PC-9 (cell line): ENCODE measurements at places on chromosomes 7 and 10.

- DNase-seq: no peak
Observed at GRCh38 chr7:93882468-93882867, 8.1 kb downstream of the TFPI2 start.

DNA sequence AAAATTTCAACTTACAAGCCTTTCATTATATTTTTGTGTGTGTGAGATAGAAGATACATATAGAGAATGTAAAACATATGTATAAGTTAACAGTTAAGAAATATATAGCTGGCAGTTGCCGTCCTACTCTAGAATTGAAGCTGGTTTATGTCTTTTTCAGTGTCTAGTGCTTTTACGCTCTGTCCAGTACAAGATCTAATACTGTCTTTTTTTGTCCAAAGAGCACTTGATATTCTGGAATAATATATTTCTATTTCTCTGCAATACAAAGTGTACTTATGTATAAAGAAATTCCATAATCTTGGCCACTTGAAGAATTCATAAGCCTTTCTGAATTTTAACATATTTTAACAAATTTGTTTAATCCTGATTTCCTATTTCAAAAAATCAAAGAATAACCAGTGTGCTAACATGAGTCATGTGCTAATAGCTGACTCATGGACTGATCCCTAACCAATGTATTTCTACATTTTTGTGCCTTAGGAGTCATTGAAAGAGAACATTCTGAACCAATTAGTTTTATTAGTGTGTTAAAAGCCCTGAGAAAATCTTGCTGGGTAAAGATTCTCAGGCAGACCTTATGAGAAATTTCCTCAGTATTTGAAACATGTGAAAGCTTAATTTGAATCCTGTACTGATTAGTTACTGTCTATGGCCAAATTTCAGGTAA lies 73.2 kb upstream of the CCAR1 start:
- DNase-seq: peak; percentile 80

DNA sequence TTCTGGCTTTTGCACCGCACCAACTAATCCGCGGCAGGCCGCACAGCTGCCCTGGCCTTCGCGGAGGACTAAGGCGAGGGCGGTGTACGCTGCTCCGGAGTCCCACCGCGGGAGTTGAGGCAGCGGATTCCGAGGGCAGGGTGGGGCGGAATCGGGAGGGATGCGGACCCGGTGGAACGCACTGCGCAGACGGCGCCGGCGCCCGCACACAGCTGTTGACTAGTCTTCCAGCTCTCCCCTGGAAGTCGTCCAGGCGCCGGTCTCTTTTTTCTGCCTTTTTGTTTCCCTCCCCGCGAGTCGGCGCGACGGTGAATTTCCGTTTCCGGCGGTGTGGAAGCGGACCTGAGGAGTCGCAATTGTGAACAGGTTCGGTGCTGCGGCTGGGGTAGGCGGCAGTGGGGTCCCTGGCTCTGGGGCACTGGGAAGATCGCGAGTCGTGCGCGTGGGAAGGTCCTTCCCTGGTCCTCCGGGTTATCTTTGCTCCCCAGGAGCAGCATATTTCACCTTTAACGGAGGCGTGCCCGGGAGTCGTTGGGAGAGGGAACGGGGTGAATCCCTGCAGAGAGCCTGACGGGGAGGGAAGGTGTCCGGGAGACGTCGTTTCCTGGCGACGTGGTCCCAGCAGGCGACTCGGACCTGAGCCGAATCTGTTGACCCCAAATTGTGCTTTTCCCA lies at the start of gene ASAH2B:
Gene ASAH2B (plus strand): TSS at position 319 of the 675 bp plus-strand sequence. CDS start 5,195 bp downstream, outside the sequence.
- peak; percentile 70 for DNase-seq

- DNase-seq: no peak
Observed at GRCh38 chr7:123916240-123916724, 8.8 kb upstream of the SPAM1 start.

GRCh38 chr10:129754211-129755050 lies 209.6 kb downstream of the EBF3 start:
- DNase-seq: no peak

DNA sequence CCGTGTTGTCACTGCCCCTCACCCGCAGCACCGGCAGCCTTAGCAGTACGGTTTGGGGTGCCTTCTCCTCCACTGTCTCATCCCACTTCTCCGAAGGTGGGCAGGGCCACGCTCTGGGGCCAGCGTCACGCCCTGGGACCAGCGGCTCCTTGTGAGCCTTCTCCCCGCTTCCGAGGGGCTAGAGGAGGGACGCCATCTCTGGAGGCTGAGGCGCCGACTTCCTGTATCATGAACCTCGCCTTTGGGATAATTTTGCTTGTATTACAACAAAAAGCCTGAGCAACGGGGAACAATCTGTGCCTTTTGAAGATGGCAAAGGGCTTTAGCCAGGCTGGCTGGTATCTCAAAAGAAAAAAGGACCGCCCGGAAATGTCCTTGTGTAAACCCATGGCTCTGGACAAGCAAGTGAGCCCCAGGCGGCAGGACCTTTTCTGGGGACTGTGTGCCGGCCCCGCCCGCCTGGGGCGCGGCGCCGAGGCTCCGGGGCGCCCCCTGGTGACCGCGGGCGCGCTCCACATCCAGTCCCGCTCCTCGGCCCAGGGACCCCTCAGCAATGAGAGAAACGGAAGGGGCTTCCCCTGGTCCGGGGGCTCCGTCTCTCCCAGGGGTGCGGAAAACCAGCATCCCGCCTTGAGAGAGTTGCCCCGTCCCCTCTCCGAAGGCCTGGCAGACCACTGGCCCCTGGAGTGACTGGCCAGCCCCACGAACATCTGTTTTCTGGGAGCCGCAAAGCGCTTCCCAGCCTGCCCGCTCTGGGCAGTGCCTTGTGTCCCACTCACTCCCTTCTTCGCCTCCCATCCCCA lies 3.8 kb downstream of the DEPP1 start:
- peak; percentile 81 for DNase-seq

- no peak for DNase-seq
Observed at GRCh38 chr7:97081521-97082300, 35.8 kb upstream of the SDHAF3 start.

DNA sequence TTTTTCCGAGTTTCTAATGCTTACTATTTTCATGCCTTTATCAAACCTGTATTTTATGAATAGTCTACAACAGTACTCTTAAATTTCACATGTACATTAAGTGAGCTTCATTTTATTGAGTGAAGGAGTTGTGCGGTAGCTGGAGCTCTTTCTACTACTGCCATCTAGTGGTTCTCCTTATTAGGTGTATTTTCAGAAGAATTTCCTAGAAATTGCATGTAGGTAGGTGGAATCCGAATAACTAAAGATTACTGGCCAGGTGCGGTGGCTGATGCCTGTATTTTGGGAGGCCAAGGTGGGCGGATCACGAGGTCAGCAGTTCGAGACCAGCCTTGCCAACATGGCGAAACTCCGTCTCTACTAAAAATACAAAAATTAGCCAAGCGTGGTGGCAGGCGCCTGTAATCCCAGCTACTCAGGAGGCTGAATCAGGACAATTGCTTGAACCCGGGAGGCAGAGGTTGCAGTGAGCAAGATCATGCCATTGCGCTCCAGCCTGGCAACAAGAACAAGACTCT lies 38.3 kb downstream of the LRRC72 start:
- peak; percentile 30 for DNase-seq

DNA sequence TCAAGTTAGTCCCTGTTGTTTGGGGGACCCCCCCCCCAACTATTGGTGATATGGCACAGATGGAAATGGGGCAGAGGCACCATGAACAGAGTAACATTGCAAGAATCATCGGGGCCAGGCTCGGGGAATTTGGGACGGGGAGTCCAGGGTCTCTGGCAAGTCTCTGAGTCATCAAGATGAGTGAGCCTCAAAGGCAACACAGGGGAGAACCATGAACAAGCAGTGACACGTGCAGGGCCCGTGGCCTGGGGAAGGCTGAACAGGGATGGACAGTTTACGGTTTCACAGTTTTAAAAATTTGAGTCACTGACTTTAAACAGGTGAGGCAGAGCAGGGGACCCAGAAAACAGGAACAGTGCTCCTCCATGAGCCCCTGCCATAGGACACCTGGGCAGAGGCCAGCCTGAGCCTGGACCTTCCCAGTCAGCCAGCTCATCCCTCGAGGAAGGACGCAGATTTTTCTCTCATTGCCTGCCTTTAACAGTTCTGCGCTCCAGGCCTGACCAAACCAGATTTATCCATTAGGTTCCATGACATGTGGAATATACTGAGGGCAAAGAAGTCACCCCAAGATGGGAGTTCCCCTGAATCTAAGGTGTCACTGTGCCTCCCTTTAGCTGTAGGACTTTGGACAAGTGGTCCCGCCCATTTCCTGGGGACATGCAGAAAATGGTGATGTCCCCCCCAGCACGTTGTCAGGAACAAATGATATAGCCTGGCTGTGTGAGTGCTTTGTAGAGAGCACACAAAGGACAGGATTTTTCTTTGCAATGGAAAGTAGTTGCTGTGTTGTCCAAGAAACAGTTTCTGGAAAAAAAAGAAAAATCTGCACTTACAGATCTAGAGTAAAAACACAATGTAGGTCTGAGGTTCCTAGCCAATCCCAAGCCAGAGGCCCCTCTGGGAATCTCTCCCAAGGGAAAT lies 23.8 kb downstream of the CHST15 start:
- no peak for DNase-seq

- DNase-seq: no peak
Observed at GRCh38 chr7:158958618-158959017, 102.3 kb downstream of the DYNC2I1 start.

GRCh38 chr7:21850531-21851285 lies 95.0 kb downstream of the CDCA7L start:
- no peak for DNase-seq

DNA sequence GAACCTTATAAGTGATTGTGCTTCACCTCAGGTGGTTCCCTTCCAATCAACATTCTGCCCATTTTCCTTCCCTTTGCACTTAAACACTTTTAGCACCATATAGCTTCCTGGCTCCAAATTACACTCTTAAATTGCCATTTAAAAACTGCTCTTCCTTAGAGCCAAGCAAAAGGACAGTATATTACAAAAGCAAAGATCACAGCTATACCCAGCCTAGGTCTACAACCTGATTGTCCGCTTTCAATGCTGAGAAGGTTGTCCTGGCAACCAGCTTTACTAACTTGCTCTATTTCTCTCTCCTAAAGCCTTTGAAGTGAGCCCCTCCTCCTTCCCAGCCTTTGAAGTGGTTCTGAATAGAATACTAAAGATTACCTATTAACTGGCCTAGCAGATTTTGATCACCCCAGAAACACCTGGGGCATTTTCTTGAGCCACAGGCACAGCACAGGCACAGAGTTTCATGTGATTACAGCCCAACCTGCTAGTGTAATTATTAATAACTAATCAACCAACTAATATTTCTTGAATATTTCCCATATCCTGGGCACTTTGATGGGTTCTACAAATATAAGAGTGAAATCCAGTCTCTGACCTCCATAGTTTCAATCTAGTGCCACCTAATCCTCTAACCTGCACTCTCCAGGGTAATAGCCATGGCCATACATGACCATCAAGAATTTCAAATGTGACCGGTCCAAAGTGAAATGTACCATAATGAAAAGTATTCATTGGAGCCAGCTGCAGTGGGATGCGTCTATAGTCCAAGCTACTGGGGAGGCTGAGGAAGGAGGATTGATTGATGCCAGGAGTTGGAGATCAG lies 63.6 kb upstream of the TRIM24 start:
- DNase-seq: no peak

- peak; percentile 85 for DNase-seq
Observed at GRCh38 chr10:15168291-15168785, at the start of gene NMT2. Gene NMT2, minus strand, starts transcription at chr10:15168693. Its CDS starts 81 bp downstream, at chr10:15168612.

DNA sequence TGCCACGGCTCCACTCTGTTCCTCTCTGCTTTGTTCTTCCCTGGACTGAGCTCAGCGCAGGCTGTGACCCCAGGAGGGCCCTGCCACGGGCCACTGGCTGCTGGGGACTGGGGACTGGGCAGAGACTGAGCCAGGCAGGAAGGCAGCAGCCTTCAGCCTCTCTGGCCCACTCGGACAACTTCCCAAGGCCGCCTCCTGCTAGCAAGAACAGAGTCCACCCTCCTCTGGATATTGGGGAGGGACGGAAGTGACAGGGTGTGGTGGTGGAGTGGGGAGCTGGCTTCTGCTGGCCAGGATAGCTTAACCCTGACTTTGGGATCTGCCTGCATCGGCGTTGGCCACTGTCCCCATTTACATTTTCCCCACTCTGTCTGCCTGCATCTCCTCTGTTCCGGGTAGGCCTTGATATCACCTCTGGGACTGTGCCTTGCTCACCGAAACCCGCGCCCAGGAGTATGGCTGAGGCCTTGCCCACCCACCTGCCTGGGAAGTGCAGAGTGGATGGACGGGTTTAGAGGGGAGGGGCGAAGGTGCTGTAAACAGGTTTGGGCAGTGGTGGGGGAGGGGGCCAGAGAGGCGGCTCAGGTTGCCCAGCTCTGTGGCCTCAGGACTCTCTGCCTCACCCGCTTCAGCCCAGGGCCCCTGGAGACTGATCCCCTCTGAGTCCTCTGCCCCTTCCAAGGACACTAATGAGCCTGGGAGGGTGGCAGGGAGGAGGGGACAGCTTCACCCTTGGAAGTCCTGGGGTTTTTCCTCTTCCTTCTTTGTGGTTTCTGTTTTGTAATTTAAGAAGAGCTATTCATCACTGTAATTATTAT lies 1.2 kb downstream of the CLDN4 start:
- DNase-seq: peak; percentile 85

- DNase-seq: no peak
Observed at GRCh38 chr7:88001744-88002530, 67.9 kb downstream of the ADAM22 start.

- no peak for DNase-seq
Observed at GRCh38 chr10:57222603-57223002, 861.5 kb upstream of the ZWINT start.

DNA sequence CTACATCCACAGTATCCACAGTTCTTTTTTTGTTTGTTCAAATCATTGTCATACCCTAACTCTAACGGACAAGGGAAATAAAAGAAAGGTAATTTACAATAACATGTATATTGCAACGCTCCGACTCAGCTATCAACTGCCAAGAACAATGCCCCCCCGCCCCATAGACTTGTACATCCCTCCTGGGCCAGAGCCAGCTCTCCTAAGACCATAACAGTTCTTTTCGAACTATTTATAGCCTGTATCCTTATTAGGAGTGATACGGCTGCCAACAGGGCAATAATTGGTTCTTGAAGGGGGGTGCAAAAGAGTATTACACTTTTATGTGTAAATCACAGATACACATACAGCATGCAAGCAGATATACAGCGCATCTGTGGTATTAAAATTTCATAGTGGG lies 495.7 kb downstream of the GALNT17 start:
- DNase-seq: no peak

DNA sequence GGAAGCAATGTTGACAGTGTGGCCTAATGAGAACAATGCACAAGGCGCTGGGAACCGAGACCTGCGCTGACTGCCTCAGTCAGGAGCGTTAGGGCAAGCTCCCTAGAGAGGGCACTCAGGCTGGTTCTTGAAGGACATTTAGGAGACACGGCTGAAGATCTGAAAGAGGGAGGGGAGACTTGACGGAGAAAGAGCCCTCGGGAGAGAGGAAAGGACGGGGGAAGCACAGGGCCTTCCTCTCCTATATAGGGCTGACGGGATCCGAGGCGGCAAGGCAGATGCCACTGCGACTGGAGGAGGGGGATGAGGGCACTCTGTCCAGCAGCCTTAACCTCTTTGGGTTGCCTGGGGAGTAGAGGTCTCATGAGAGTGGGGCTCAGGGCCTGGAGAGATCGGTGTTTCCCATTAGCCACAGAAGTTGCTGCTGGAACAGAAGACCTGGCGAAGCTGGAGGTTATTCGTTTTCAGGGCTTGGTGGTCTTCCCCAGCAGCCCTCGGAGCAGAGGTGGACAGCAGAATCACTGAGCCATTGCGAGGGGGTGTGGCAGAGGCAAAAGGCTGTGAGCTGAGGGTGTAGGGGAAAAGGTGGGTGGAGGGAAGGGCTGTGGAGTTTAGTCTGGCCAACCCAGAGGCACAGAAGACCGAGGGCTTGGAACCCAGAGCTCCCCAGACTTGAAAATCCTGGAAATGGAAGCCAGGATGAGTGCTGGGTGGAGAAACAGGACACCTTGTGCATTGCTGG lies 36.0 kb downstream of the CLEC2L start:
- no peak for DNase-seq
